Jurkat, Clone E6-1 (cell line): ENCODE measurements at places on chromosomes 7 and 10.

- no peak for DNase-seq
Observed at GRCh38 chr10:91032611-91033206, 111.8 kb upstream of the ANKRD1 start.

GRCh38 chr10:48322017-48322416 lies 15.5 kb downstream of the MAPK8 start:
- no peak for DNase-seq

GRCh38 chr7:148912758-148913541 lies 28.9 kb upstream of the EZH2 start:
- peak; percentile 63 for DNase-seq

- DNase-seq = no peak
Observed at GRCh38 chr10:47325303-47326291, 3.3 kb downstream of the GDF2 start.

DNA sequence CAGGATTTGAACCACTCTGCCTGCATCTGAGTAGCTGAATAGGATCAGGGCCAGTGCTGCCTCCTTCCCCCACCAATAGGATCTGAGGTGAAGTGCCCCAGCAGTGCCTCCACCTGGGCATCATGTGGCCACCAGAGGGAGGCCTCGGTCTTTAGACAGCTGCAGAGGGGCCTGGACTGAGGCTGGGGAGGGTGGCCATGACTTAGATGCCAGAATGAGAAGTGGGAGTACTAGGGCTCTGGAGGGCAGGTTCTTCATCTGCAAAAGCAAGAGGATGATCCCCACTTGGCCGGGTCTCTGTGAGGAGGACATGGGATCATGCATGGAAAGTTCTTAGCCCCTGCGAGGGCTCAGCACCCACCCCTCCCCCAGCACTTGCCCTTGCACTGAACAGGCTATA lies 56.9 kb downstream of the NEUROG3 start:
- peak; percentile 46 for DNase-seq

DNA sequence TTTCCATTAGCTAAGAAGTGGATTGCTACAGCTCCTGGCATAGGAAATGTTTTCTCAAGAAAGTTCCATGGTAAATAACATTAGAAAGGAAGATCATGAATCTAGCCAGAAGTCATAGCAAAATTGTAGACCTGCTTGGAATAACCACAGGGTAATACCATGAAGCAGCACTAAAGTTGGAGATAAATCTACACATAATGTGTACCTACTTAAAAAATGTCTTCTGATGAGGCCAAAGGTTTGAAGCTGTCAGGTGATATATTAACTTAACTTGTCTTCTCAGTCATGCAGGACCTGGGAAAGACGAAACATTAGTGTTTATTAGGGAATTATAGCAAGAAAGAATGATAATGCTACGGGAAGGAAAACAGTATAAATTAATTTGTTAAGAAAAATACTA lies 6.3 kb downstream of the CISD1 start:
- no peak for DNase-seq

DNA sequence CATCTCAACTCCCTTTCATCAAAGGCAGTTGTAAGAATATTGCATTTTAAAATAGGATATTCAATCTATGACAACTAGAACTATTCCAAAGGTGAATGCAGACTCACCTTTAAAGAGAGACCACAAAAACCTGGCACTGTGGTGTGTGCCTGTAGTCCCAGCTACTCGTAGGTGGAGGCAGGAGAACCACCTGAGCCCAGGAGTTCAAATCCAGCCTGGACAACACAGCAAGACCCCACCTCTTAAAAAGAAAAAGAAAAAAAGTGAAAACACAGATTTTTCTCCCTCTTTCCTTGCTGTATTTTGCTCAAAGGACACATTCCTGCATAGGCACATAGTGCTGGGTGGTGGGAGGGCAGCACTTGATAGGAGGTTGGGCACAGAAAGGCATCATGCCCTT lies 739 bp upstream of the ALDH18A1 start:
- DNase-seq = no peak

GRCh38 chr10:75033399-75034130 lies 77.9 kb upstream of the SAMD8 start:
- DNase-seq = no peak

DNA sequence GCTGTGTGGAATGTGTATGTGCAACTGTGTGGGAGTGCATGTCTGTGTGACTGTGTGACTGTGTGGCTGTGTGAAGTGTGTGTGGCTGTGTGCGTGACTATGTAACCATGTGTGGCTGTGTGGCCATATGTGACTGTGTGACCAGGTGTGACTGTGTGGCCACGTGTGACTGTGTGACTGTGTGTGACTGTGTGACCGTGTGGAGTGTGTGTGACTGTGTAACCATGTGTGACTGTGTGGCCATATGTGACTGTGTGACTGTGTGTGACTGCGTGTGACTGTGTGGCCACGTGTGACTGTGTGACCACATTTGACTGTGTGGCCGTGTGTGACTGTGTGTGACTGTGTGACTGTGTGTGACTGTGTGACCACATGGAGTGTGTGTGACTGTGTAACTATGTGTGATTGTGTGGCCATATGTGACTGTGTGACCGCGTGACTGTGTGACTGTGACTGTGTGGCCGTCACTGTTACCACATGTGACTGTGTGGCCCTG lies 502.9 kb downstream of the DNAJB6 start:
- DNase-seq = no peak
